ENCODE measurements at places on chromosomes 5 and 9.

DNA sequence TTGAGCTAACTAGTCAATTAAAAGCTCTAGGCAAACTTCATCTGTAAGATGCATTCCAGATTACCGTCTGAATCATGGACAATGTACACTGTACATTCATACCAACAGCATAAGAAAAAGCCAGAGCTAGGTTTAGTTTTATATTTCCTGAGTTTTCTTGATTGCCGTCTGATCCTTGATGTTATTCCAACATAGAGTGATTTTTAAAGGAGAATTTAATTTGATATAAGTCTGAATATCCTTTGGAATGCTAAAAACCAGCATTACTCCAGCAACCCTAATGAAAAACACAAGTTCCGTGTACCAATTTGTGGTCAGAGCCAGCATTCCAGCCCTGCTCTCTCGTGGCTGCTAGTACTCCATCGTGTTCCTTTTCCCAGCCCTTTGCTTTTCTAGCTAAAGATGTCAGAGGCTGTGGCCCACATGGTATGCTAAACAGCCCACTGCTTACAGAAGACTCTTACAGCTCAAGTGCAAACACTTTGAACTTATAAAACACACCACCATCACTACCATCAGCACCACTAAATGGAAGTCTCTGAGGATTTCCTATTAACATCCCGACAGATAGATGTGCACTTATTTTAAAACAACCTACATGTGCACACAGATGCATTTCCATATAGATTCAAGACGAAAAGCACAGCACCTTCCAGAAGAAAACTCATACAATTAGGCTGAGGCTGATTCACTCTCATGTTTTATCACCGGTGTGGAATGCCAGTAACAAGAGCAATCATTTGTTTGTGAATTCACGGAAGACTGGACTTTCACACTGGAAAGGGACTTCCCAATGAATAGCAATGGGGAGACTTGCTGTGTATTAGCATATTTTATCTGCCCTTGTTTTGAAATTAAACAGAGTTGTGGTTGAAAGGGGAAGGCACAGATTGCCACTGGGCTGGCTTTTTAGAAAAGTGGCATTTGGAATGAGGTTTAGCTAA lies 246.9 kb upstream of the GAS1 start:
- DNase-seq = no peak

DNA sequence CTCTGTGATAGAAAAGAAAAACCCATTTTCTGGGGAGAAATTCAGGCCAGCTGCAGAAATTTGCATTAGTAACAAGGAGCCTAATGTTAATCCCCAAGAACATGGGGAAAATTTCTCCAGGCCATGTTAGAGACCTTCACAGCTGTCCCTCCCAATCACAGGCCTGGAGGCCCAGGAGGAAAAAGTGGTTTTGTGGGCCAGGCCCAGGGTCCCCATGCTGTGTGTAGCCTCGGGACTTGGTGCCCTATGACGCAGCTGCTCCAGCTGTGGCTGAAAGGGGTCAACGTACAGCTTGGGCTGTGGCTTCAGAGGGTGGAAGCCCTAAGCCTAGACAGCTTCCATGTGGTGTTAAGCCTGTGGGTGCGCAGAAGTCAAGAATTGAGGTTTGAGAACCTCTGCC lies 27.0 kb upstream of the C7 start:
- no peak for DNase-seq

- DNase-seq = no peak
These were observed 35.6 kb downstream of the TRIO start for GRCh38 chr5:14178671-14179211.

GRCh38 chr5:132002757-132003156 lies 8.7 kb downstream of the ACSL6 start:
- no peak for DNase-seq

- peak; percentile 84 for DNase-seq
These were observed 594.5 kb upstream of the ARRDC3 start for GRCh38 chr5:91977579-91977978.

- DNase-seq = no peak
These were observed 3.0 kb downstream of the ECSCR start for GRCh38 chr5:139459451-139459934.

DNA sequence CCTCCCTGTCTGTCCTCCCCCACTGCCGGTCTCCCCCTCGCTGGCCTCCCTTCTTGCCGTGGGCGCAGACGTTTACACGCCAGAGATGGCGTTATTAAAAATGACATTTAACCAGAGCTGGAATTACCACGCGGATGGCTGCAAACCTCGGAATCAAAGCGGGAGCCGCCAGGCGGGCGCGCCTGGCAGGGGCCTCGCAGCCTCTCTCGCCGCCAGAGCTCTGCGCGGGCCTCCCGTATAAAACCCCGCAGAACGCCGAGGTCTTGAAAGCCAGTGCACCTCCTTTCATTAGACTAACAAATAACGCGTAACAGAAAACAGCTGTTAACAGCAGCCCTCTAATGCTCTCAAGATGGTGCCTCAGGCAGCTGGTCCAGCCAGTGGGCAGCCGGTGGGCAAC lies 10.2 kb downstream of the PRRX2 start:
- no peak for DNase-seq

DNA sequence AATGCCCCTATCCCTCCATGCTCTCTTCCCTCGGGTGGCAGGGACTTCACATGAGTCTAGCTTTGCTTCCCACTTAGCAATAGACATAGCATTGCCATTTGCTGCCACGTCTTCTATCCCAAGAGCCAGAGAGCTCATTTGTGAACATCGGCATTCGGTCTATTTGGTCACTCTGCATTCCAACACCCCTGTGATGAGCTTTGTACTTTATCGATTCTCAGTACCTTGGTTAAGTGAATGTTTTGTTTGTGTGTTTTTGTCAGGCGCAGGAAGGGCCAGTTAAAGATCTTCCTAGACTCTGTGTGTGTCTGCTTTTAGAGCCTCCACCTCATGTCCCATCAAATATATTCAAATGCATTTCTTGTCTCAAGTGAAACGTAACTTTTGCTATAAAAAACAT lies 141.7 kb downstream of the TARS1 start:
- DNase-seq = no peak

DNA sequence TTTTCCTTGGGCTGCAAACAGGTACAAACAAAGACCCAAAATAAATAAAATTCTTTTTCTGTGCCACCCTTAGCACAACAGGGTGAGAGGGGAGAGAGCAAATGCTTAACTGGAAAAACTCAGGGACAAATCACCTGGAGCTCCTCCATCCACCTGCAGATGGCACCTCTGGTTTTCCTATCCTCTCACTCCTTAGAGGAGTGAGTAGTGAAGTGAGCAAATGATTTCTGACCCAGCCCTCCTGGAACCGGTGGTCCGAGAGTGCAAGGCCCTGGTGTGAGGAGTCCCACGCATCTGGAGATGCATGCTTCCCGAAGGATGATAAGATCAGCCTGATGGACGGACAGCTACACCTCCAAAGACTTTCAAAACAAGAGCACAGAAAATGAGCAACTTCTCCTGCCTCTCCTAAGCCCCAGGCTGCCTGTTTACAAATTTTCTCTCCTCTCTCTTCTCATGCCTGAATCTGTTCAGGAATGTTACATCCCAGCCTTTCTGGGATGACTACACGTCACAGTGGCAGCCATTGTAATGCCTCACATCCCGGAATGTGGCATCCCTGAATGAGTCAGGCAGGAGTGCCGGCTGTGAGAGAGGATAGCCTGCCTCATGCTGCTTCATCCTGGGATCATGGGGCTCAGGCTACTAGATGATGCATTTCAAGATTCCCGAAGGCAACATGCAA lies 86.4 kb downstream of the ADRB2 start:
- DNase-seq = no peak

GRCh38 chr5:10091701-10092100 lies 158.0 kb downstream of the ATPSCKMT start:
- no peak for DNase-seq

DNA sequence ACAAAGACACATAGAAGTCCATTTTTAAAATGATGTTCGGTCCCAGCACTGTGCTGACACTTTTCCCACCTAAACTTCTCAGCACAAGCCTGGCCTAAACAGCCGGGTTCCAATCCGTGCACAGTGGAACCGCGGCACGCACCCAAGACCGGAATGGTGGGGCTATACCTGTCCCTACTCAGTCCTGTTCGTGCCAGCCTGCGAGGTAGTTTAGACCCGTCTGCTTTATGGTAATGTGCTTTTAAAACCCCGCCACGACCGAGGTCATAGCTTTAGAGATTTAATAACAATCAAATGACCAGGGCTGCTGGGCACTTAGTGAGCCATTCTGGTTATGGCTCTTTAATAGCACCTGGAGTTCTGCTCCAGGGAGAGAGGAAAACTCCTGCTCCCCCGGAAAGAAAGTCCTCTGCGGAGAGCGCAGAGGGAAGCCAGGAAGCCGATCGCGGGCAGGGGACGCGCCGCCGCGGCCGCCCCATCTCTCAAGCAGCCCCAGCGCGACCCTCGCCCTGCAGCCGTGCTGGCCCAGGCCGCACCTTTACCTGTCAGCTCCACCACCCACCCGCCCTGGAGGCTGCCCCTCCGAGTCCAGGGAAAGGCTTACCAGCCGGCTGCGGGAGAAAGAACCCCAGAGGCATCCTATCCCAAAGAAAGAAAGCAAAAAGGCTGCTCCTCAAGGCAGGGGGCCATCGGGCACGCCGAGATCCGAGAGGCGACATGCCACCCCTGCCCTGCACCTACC lies 511 bp downstream of the ARL15 start:
- peak; percentile 28 for DNase-seq

GRCh38 chr9:104863180-104863883 lies 64.6 kb downstream of the ABCA1 start:
- peak; percentile 80 for DNase-seq

- DNase-seq = no peak
These were observed 55.8 kb downstream of the ZNF354C start for GRCh38 chr5:179115845-179116524.

DNA sequence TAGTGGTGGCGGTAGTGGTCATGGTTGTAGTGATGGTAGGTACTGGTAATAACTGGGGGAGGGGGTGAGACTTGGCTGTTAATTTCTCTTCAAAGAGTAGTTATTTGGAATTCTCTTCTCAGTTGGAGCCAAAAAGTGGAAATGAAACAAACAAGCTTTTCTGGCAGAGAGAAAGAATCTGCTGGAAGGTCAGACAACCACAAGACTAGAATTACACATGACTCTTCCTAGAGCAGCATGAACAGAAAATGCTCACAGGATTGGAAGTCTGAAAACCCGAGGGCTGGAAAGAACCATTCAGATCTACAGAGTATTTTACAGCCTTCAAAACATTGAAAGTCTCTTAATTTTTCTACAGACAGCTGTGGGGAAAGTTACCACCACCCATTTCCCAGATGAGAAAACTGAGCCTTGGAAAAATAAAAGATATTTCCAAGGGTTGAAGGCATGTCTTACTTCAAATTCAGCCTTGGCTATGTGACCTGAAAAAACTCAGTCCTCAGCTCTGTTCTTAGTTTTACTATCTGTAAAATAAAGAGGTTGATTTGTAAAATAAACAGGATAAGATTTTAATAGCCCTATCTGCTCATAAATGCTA lies 42.9 kb upstream of the TRIM32 start:
- DNase-seq = no peak

GRCh38 chr5:157689942-157690689 lies 18.8 kb downstream of the C5orf52 start:
- DNase-seq = no peak

DNA sequence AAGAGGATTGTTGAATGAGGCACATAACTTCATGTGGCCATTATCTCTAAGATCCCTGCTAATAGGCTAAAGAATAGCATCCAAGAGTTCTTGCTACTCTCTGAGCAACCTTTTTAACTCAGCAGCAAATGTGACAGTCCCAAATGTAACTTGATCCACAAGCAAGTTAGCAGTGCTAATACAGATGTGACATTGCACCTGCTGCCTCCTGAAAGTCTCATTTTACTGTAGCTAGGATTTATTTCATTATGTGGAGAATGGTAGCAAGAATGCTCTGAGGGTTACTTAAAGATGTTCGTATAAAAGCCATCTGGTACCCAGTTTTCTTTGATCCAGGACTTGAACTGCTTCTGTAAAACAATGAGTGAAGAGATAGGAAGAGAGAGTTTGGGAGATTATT lies 45.8 kb downstream of the CDH10 start:
- DNase-seq = no peak

- DNase-seq = no peak
These were observed 169.5 kb downstream of the RGS3 start for GRCh38 chr9:113632776-113633590.

DNA sequence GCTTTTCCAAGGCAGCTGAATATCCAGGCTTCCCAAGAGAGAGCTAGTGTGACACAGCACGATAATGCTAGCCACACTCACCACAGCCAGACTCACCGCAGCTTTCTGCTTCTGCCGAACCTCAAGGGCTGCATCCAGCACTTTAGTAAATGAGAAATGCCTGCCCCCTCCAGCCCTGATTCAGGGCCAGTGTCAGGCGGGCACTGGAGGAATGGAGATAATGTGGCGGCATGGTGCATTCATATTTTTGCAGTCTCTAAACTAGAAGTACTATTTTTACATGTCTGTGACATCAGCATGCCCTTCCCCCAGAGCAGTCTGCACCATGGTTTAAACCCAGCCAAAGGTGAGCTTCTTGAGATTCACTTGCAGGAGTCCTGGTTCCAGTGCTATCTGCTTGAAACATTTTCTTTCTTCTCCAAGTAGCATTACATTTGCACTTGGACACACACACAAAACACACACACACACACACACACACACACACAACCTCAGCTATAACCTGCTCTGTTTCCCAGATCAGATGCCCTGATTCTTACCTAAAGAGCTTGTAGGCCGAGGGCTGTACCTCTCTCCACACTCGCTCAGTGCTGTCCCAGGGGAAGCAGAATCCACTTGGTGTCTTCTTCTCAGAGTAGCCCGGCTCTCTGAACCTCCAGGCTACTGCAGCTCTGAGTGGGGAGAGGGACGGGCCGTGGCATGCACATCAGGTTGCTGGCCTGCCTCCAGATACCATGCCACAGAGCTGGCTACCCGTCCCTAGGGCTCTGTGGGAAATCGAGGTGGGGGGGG lies at the start of gene FGF1:
FGF1 (minus strand) TSS at position 673 of the 792 bp plus-strand sequence. CDS start 71,963 bp downstream, outside the sequence.
- DNase-seq = no peak

DNA sequence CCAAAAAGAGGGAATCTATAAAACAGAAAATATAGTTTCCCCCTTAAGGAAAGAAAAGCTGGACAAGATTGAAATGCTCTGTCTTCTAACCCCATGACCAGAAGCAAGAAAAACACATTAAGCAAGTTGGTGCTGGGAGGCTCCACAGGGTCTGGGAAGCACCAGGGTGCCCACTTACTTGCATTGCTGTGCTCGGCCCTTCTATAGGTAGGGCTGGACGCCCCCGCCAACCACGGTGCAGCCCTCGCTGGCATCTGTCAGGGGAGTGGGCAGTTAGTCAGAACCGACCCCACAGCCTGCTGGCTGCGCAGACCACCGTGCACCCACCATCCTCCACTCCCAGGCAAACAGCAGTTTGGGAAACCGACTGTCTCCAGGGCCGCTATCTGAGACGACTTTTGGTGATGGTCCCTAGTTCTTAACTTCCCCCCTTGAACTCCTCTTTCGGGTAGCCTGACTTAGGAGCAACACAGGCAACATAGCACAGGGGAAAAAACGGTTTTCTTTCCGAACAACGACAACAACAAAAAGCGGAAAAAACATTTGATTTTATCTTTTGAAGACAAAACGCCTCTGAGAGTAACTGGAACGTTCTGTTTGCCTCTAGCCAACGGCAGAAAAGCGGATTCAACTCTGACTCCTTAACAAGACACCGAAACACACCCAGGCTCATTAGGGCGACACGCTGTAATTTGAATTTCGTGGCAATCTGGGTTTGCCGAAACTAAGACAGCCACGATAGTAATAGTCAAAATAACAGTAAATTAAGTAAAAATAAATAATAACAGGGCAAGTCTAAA lies 3.9 kb downstream of the IRX2 start:
- no peak for DNase-seq

GRCh38 chr5:8434501-8434900 lies 565.6 kb downstream of the MTRR start:
- no peak for DNase-seq
